CD4-positive, alpha-beta T cell treated with Interleukin-10 for 1 hour (primary cell): ENCODE measurements at places on chromosomes 5 and 9.

DNA sequence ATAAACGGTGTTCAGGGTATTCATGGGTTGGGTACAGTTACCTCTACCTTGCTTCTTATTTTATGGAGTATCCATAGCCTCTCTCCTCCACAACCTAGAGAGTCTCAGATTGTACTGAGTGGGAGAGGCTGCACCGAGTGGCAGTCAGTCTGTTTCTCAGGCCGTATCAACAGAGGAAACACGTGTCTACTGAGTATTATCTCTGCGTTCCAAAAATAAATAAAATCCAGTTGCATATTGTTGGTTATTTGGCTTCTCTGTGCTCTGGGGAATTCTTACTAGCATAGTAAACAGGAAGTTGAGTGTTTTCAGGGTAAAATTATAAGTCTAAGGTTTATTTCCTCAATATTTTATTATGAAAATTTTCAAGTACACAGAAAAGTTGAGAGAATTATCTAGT is 231.0 kb downstream of the ARHGEF28 start:
- DNase-seq: no peak

- DNase-seq: no peak
These were observed 25.6 kb downstream of the STC2 start for GRCh38 chr5:173302546-173303155.

- no peak for DNase-seq
These were observed 117.9 kb upstream of the IL6ST start for GRCh38 chr5:56112526-56113121.

DNA sequence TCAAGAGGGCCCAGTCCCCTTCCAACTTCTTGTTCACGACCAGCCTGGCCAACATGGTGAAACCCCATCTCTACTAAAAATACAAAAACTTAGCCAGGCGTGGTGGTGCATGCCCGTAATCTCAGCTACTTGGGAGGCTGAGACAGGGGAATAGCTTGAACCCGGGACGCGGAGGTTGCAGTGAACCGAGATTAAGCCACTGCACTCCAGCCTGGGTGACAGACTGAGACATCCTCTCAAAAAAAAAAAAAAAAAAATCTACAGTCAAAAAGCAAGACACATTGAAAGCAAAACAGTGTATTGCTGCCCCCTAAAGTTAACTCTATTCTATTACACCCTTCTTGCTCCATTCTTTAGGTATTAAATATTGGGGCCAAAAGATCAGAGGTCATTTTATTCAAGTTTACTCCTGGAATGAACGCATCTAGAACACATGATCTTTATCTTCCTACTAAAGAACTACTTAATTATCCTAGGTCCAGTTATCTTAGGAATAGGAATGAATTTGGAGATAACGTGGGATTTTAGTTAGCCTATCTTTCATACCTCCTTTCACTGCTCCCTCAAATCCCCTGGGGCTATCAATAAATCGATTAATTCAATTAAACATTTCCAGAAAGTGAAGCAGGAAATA is 2.4 kb downstream of the ATG12 start:
- DNase-seq: peak; percentile 76

- peak; percentile 51 for DNase-seq
These were observed 15.7 kb downstream of the PNPLA7 start for GRCh38 chr9:137534256-137535119.
